ENCODE measurements at places on chromosomes 11 and 22.

DNA sequence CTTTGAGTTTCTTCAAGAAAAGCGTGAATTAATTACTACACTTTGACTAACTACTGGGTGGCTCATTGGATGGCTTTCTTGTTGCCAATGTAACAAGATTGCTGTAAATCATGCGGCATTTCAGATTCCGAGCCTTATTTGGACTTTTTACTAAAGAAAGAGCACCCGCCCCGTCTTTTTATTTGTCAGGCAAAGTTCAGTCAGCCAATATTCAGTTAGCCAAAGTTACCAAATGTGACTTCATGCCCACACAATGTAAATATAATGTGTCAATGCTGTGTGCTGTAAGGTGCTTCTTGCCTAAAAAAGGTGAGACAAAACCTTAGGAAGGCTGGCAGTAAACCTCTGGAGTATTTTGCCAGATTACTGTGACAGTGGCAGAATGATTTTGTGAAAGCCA is 14.8 kb downstream of the FLI1 start:
- DNase-seq, result no peak

DNA sequence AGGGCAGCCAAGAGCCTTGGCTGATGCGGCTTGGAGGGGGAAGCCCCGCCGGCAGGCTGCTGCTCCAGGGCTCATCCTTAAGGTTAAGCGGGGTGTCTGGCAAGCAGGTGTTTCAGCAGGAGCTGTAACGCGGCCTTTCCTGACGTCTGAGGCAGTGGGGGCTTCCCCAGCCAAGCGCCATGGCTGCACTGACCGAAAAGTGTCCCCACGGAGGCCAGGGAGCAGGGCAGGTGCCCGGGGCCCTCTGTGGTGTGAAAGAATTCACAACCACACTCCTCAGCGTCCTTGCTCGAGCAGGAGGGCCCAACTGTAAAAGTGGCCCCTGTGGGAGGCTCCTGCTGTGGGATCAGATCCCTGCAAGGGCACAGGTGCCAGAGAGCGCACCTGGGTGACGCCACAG is 79.2 kb downstream of the DHCR7 start:
- DNase-seq, result no peak

DNA sequence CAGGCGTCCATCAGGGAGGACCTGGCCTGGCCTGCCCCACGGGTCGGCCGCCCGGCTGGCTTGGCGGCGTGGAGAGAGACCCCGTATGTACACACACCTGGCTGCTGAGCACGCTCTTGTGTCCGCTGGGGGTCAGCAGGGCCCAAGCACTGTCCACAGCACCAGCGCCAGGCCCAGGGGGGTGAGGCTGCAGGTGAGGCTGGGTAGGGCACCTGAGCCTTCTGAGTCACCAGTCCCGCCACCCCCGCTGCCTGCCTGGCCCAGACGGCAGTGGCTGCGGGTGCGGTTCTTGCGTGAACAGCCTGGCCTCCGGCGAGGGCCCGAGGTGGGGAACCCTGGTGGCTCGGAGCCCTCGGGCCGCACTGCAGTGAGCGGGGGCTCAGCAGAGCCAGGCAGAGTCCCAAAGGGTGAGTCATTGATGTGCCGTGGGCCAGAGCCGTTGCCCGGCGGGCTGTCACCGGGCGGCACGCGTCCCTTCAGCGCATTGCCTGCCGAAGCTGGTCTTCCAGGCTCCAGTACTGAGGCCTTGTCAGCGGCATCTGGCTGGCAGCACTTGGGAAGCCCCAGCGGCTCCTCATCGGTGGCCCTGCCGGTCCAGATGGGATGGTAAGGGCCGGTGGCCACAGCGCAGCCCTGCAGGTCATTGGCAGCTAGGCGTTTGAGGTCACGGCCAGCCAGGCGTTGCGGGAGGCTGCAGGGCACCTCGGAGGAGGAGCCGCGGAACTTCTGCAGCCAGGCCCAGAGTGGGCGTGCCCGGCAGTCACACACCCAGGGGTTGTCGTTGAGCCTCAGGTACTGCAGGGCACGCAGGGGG is 26.3 kb downstream of the RTN4R start:
- no peak for DNase-seq

- no peak for DNase-seq
Measured at GRCh38 chr11:18173225-18173866, 709 bp downstream of the MRGPRX4 start.

GRCh38 chr11:120222916-120223315 is 12.1 kb downstream of the OAF start:
- DNase-seq, result no peak

GRCh38 chr11:19441288-19441687 is 200.5 kb upstream of the E2F8 start:
- no peak for DNase-seq

DNA sequence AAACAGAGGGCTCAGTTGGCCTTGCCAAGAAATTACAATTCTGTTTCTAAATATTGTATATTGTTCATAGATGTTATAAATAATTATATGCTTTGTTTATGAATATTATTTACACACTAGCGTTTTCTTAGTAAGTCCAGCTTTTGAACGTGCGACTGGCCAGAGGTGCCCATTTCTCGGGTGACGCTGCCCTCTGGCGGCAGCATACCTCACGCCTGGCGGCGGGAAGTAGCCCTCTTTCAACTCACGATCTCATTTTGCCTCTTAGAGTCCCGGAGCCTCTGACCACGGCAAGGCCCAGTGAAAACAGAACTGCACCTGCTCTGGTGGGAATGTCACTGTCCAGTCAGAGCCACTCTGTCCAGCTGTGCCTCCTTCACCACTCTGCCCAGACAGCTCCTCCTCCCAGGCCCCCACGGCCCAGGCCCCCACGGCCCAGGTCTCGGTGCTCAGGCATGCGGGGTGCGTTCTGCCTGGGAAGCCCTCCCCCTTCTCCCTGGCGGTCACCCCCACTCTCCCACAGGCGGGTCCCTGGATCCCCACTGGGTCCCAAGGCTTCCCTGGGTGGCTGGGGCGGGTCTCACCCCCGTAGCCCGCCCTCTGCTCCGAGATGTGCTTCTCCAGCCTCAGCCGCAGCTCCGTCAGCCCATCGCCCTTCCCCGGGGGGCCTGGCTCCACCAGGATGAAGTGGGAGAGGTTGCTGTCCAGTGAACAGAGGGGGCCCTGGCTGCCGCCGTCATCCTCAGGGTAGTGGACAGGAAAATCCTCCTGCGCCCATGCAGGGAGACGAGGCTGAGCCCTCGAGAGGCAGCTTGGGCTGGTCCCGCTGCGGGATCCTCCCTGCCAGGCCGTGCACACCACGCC is 19.3 kb downstream of the TSSC4 start:
- DNase-seq, result peak; percentile 76

- DNase-seq, result no peak
Measured at GRCh38 chr22:47299863-47300697, 537.6 kb downstream of the TBC1D22A start.

DNA sequence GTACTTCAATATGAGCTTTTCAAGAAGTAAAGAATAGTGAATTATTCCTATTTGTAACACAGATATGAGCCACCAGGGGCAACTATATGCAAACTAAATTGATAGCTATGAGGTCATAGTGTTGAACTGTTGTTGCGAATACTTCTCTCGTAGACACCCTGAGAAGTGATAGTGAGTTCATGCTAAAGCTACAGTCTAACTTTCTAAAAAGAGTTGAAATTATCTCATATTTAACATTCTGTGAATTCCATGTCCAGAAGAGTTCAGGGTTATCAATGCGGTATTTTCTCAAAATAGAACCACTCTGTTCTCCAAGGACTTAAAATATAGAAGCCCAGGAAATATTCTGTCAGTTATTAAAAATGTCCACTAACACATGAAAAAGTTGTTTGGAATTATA is 185.4 kb downstream of the AASDHPPT start:
- DNase-seq, result no peak

- DNase-seq, result no peak
Measured at GRCh38 chr11:8234910-8235309, 28.8 kb downstream of the LMO1 start.

GRCh38 chr11:92852229-92852628 is 117.2 kb upstream of the MTNR1B start:
- DNase-seq, result no peak

- DNase-seq, result peak; percentile 9
Measured at GRCh38 chr11:108698844-108699642, 34.2 kb downstream of the DDX10 start.

DNA sequence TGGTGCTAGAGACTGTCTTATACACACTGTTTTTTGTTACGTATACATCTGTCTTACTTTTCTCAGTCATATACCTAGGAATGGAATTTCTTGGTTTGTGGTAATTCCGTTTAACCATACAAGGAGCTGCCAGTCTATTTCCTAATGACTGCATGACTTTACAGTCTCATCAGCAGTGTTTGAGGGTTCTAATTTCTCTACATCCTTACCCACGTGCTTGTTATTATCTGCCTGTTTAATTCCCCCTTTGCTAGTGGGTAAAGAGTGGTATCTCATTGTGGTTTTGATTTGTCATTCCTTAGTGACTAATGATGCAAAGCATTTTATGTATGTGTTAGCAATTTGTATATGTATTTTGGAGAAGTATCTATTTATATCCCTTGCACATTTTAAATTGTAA is 1008.0 kb downstream of the FAM181B start:
- peak; percentile 27 for DNase-seq

DNA sequence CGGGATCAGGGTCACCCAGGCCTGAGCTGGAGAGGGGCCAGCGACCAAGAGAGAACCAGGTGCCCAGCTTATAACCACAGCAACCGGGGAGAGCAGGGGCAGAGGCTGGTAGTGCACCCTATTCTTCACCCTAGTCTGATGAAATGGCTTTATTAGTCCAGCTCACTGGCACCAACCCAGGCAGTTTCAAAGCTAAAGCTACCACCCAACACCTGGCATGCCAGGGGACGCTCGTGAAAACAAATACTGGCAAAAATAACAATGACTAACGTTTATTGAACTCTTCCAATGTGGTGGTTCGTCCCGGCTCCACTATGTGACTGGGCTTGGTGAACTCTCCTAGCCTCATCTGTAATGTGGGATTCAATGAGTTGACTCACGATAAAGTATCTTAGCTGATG is 30.6 kb downstream of the SCGB1A1 start:
- no peak for DNase-seq

DNA sequence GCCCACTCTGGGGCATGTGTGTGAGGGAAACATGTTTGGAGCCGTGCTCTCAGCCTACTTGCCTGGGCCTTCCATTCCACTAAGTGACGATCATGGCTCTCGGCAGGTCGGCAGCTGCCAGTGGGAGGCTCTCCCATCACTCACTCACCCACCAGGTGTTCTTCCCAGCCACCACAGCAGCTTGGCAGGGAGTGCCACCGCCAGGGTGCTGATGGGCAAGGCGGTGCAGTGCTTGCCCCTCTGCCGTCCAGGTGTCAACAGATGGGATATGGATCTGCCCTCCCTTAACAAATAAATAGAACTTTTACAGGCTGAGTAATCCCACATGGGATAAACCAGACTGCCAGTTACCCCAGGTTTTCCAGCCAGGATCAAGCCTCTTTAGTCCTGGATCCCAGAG is 205.5 kb upstream of the TMEM45B start:
- no peak for DNase-seq

DNA sequence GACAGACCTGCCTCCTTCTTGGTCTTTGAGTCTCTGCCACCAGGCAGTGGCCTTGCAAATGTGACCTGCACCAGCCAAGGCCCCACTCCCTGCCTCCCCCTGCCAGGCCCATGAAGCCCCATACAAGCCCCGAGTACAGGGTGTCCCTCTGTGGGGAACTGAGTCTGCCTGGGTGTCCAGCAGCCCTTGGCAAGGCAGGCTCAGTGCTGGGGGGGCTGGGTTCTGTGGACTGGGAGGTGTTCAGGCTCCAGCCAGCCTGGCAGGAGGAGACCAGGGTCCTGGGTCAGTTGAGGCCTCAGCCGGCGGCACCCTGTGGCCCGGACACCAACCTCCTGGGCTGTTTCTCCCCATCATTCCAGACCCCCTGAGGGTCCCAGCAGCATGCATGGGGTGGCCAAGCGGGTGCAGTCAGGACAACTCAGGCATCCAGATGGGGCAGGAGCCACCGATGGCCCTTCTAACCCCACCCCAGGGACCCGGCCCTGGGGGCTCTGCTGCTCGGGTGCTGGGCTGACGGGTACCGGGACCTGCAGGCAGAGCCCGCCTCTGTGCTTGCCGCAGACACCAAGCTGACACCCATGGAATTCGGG is 5.7 kb downstream of the MUC5AC start:
- no peak for DNase-seq

- no peak for DNase-seq
Measured at GRCh38 chr22:49925525-49926128, 7.2 kb downstream of the CRELD2 start.

- no peak for DNase-seq
Measured at GRCh38 chr11:62477927-62478326, 59.1 kb downstream of the SCGB1A1 start.

- no peak for DNase-seq
Measured at GRCh38 chr11:130325691-130326090, 11.0 kb upstream of the ZBTB44 start.

DNA sequence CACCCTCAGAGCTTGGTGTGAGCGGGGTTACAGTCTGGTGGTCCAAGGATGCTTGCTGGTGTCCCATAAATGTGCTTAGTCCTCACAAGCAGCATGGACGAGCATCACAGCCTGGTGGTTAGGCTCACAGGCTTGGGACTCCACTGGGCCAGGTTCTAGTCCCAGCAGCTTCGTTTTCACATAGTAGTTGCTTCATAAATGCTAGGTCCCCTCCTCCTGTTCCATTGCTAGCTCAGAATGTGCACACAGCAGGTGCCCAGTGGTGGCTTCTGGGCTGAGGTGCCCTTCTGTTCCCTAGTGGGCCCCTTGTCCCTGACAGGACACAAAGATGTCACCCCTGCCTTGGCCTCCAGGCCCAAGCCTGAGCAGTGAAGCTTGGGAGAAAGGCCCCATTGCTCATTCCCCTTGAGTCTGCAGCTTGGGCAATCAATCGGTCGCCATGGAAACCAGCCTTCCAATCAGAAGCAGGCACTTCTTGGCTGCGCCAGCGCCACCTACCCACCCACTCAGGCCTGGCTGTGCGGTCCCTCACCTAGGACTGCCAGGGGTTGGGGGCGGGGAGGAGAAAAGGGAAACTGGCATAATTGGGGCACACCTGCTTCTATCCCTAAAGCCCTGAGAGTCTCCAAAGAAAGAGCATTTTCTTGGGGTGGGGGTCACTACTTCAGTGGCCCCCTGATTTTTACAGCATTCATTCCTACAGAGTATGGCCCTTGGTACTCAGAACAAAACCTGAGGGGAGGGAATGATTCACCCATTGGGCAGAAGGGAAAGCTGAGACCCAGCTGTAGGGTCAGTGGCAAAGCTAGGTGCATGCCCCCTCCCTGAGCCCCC is 48.1 kb downstream of the CYTH4 start:
- DNase-seq, result peak; percentile 68

- DNase-seq, result no peak
Measured at GRCh38 chr11:7471071-7471470, 14.2 kb upstream of the OLFML1 start.

GRCh38 chr11:79973721-79974617 is 533.1 kb upstream of the TENM4 start:
- peak; percentile 49 for DNase-seq

Measured in AG10803 (cell line).